ENCODE measurements at places on chromosomes 2 and 18. TPM values are rescaled to one million over a fixed set of nuclear protein-coding genes. Genes with fewer than 3 reads are reported as not detected.

The DLX1 gene
- total RNA-seq, result not detected

The SNTG2 gene
- not detected for total RNA-seq

The ITGA4 gene
- 6.4 TPM for total RNA-seq

The PDE11A gene
- 5.9 TPM for total RNA-seq

The COLEC11 gene
- total RNA-seq, result 31.0 TPM

The ZCCHC2 gene
- total RNA-seq, result 25.4 TPM

The RGPD3 gene
- total RNA-seq, result 0.14 TPM

GRCh38 chr2:170685591-170685990, 29.5 kb upstream of the SP5 start:
- no peak for DNase-seq

DNA sequence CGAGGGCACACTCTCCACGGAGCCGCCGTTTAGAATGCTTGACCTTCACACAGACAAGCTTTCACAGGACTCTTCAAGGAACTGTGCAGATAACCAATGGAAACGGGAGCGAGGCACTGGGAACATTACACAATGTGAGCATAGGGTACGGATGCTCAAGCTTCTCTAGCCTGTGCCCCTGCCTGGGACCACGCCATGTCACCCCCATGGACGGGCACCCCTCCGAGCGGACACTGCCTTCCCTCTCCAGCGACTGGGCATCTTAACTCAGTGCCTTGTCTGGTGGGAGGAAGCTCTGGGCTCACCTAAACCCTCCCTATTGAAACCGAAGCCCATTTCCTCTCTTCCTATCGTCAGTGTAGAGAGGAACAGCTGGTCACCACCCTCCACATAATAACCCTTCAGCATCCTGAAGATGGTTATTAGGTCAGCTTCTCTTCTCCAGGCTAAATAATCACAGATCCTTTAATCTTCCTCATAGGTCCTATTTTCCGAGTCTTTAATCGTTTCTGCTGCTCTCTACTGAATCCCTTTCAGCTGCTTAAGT, 626.7 kb downstream of the GALR1 start:
- DNase-seq, result no peak

- no peak for DNase-seq
Observed at GRCh38 chr2:135168204-135168856, 116.2 kb downstream of the RAB3GAP1 start.

DNA sequence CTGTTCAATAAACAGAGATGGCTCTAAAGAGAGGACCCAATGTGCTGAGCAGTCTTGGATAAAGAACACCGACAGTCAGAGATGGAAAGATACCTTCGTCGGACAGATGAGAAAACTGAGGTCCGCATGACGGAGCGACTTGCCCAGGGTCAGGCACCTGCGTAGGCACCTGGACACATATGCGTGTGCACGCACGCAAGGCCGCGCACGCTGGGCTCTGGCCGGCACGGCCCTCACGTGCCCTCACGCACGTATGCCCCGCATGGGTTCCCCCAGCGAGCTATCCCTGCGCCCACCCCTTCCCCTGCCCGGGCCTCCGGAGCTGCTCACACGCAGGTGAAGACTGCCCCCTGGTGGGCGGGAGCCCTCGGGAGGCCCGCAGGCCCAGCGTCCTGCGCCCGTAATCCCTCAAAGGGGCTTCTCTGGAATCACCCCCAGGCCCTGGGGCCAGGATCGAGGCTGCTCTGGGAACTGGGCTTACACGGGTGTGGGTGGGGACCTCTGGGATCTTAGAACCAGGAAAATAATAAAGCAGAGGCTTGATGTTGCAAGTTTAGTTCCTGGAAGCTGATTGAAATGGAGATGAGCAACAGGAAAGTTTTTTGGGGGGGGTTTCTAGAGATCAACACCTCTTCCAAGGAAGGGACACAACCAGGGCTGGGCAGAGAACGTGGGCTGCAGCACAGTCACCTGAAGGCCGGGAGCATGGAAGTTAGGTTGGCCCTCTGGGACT, 246.3 kb downstream of the TNS1 start:
- DNase-seq, result peak; percentile 78

GRCh38 chr2:37619959-37620300, 51.5 kb downstream of the CDC42EP3 start:
- no peak for DNase-seq

GRCh38 chr2:71583876-71584275, 130.5 kb downstream of the DYSF start:
- DNase-seq, result no peak

GRCh38 chr2:127873707-127874303, 12.0 kb downstream of the AMMECR1L start:
- no peak for DNase-seq

DNA sequence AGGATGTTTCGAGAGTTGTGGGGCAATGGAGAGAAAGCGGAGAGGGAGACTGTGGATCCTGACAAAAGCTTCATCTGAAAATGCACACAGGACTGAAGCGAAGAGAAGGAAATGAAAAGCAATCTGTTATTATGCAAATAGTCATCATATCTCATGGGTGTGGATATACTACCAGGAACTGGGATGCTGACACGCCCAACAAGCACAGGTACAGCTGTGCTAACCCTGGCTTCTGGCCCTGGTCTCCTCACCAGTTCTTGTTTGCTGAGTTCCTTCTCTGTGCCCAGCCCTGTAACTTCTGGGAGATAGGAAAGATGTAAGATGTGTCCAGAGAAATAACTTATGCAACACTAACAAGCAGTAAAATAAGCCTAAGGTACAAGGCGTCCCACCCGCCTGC, 358.8 kb downstream of the CMPK2 start:
- no peak for DNase-seq

DNA sequence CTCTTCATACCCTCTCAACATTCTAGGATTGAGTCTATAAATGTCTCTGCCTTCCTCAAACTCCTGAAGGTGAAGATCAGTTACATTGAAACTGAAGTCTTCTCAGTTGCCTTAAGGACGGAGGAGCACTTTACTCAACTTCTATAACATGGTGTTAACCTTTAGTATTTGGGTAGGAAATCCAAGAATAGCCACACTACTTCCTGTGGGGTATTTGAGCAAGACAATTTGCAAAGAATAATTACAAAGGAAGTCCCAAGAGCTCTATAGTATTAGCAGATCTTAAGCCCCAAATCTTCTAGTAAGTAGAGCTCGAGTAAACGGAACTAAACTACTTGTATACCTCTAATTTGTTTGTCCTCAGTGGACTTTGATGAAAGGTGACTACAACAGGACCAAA, 80.9 kb downstream of the SP100 start:
- DNase-seq, result no peak

DNA sequence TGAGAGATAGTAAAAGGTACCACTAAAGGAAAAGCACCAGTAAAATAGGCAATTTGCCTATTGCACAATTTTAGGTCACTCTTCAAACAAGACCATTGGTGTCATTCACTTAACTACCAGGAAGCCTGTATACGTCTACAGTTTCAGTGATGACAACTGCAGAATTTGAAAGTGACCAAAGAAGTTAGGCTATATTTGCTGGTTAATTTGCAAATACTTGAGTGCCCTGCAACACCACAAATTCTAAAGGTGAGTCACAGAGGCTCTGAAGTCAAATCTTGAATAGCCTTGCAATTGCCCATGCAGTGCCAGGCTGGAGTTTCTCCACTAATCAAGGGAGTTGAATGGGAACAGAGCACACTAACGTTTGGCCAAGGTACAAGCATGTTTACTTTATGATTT, 128.7 kb upstream of the CCDC68 start:
- no peak for DNase-seq

GRCh38 chr18:57768537-57769326, 34.4 kb downstream of the ATP8B1 start:
- no peak for DNase-seq

- no peak for DNase-seq
Observed at GRCh38 chr2:228700638-228701037, 519.2 kb upstream of the SPHKAP start.

- peak; percentile 41 for DNase-seq
Observed at GRCh38 chr18:57437402-57437765, 2.2 kb downstream of the ONECUT2 start.

DNA sequence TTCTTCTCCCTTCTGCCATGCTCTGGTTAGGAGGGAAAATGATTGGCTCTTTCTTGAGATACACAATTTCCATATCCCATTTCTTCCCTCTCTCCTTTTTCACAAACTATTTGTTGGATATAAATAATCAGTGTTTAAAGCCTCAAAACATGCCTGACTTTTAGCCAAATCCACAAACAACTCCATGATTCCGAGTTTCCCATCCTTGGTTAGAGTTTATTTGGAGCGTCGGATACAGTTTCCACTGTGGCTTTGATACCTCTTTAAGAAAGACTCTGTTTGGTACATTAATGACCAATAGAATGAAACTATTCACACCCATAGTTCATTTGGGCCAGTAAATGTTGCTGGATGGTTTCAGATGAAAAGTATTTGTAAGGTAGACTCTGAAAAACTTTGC, 5.9 kb upstream of the FHL2 start:
- DNase-seq, result no peak

DNA sequence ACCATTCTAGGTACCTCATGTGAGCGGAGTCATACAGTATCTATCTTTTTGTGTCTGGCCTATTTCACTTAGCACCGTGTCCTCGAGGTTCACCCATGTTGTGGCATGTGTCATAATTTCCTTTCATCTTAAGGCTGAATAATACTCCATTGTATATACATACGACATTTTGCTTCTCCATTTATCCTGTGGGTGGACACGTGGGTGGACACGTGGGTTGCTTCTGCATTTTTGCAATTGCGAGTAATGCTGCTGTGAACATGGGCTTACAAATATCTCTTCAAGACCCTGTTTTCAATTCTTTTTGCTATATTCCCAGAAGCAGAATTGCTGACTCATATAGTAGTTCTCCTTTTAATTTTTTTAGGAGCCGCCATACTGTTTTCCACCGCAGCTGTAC, 243.6 kb upstream of the EPAS1 start:
- no peak for DNase-seq

- DNase-seq, result no peak
Observed at GRCh38 chr18:59286341-59286740, 13.1 kb upstream of the RAX start.

Data from liver (tissue), 10 donors.